ENCODE measurements at places on chromosomes 5 and 9. TPM values are rescaled to one million over a fixed set of nuclear protein-coding genes. Genes with fewer than 3 reads are reported as not detected.

GRCh38 chr9:7636838-7637467 lies 162.6 kb downstream of the DMAC1 start:
- DNase-seq, result no peak

DNA sequence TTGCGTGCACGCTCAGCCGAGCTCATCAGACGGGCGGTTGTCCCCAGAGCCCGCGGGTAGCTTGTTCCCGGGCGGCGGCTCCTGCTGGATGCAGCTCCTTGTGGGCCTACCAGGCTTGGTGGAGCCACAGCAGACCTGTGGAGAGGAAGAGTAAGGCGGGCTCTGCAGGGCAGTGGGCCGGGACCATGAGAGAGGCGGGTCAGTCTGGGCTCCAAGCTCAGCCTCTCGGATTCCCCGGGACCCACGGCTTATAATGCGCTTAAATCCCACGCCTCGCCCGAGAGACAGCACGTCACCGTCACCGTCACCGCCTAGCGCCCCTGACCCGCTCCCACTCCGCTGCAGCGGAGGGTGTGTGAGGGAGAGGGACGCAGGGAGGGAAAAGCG lies 1.9 kb upstream of the ANKRD18A start:
- DNase-seq, result no peak

The ZDHHC21 gene
- 13.9 TPM for polyA plus RNA-seq

DNA sequence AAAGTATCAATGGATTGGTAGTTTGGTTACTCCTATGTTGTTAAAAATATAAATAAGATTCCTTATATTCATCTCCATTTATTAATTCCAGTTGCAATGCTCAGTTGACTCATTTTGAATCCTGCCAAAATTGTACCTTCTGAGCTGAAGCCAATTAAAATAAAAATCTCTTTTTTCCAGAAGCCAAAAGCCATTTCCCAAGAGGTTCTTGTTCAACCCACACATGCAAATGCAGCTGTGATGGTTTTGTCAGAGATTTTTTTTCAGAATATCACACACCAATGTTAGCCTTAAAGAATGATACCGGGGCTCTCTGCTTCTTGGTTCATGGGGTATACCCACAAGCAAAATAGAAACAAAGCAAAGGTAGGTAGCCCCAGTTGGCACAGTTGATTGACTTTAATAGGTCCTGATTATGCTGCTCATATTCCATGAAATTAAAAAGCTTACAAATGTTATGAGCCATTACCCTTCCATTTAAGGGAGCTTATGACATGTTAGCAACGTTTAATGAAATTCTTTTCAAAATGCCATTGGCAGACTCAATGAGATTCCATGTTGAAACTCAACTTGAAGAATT lies 208.0 kb downstream of the SGCD start:
- peak; percentile 56 for DNase-seq

DNA sequence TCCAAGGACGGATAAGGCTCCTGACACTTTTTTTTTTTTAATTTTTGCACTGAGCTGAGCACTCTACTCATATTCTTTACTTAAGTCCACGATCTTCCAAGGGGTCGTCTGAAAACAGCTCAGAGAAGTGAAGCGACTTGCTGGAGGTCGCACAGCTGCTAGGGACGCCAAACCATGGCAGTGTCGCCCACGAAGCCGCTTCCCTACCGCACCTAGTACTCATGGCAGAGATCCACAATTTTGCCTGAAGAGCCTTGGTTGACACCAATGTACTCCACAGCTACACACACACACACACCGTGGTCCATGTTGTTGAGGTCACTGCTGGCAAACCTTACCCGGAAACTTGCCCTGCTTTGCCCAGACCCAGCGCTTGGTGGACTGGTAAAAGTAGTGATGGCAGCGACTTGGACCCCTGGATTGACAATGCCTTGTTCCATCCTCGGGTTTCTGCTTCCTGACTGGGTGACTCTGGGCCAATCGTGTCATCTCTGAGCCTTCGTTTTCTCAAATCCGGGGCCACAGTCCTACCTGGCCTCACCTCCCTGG lies 521 bp upstream of the SLIT3 start:
- DNase-seq, result no peak

DNA sequence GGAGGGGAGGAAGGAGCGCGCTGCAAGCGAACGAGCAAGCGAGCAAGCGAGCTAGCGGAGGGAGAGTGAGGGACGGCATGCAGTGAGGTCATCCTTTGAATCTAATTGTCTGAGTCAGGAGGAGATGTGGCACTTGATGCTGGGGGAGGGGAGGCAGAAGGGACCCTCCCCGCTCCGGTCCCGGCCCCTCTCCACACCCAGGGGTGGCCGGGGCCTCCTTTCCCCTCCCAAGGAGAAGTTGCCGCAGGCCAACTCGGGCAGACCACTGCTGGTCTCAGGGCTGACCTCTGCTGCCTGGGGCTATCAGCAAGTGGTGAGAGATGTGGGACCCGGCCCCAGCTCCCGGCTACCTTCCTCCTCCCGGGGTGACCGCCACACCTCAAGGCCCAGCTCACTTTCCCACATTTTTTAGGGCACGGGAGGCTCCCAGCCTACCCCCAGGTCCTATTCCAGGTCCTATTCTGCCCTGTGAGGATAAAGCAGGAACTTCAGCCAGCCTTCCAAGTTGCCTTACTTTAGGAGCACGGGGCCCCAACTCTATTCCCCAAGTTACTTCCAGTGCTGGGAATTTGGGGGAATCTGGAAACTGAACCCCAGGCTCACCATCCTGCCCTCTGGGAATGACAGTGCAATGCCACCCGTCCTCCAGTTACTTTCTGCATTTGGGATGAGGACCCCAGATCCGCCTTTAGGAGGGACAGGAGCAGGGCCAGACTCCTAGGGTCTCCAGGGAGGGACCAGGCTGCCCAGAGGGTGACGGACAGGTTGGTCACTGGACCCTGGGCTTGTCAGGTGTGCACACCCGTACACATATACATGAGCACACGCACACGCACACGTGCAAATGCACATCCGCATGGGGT lies 11.1 kb downstream of the CNTFR start:
- DNase-seq, result no peak
